Keratinocyte (primary cell): ENCODE measurements at places on chromosomes 11 and 22.

DNA sequence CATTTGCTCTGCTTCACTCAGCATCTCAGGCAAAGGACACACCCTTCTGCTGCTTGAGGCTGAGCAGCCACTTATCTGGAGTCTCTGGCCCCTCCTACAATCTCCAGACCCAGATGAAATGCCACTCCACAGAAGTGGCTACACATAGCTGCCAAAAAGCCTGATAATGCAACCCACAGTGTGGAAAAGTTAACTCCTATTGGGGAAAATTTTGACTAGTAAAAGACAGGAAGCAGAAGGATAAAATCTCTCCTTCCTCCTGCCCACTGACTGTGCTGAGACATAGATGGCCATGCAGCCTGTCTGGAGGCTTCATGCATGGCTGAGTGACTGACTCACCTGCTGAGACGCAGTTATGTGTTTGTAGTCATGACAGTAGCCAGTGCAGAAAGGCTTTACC is 92.3 kb upstream of the TEAD1 start:
- no peak for DNase-seq

DNA sequence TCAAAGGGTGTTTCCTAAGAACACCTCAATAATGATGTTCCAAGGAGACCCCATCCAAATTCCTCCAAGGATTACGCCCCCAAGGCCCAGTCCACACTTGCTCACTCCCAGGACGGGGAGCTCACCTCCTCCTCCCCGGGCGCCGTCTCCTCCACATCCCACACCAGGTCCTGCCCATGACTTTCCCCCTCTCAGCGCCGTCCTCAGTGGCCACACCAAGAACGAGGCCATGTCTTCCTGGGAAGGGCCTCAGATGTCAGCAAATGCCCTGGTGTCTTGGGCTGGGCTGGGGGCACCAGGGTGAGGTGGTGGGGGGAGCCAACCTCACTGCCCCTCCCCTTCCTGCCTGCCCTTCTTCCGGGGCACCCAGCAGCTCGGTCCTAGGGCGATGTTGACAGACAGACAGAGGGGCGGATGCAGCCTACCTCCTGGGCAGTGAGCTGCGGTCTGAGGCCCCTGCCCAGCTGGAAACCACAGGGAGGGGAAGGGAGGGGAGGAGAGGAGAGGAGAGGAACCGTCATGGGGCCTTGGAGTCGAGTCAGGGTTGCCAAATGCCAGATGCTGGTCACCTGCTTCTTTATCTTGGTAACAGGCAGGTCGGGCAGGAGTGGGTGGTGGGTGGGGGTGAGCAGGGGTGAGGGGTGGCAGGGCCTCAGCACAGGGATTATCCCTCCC is at the start of the genes C11orf21 and TSPAN32:
C11orf21 (minus strand) TSS at position 288 of the 675 bp plus-strand sequence; CDS start at position 178, 110 bp downstream.
TSPAN32 (plus strand) TSS at position 383 of the 675 bp plus-strand sequence; CDS start at position 520, 137 bp downstream.
- no peak for DNase-seq

GRCh38 chr11:76266286-76267100 is 60.2 kb upstream of the WNT11 start:
- DNase-seq, result peak; percentile 26

GRCh38 chr11:61744181-61744580 is 8.3 kb upstream of the MYRF start:
- DNase-seq, result no peak

GRCh38 chr11:3026803-3027202 is 30.4 kb downstream of the CARS1 start:
- DNase-seq, result no peak

DNA sequence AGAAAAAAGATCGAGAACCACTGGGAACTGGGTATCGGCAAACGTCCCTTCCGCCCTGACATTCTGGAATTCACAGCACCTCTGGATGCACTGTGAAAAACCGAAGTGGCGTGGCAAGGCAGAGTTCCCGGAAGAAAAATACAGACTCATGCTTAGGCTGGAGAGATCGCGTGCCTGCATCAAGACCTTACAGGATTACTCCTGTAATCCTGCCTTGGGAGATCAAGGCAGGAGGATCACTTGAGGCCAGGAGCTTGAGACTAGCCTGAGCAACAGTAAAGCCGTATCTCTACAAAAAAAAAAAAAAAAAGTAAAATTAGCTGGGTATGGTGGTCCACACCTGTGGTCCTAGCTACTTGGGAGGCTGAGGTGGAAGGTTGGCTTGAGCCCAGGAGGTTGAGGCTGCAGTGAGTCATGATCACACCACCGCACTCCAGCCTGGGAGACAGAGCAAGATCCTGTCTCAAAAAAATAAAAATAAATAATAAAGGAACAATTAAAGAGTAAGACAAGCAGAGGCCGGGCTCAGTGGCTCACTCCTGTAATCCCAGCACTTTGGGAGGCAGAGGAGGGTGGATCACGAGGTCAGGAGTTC is 19.9 kb upstream of the TEF start:
- no peak for DNase-seq

- no peak for DNase-seq
Observed at GRCh38 chr11:79480864-79481263, 40.0 kb upstream of the TENM4 start.
